ENCODE measurements at places on chromosomes 1 and 21.

DNA sequence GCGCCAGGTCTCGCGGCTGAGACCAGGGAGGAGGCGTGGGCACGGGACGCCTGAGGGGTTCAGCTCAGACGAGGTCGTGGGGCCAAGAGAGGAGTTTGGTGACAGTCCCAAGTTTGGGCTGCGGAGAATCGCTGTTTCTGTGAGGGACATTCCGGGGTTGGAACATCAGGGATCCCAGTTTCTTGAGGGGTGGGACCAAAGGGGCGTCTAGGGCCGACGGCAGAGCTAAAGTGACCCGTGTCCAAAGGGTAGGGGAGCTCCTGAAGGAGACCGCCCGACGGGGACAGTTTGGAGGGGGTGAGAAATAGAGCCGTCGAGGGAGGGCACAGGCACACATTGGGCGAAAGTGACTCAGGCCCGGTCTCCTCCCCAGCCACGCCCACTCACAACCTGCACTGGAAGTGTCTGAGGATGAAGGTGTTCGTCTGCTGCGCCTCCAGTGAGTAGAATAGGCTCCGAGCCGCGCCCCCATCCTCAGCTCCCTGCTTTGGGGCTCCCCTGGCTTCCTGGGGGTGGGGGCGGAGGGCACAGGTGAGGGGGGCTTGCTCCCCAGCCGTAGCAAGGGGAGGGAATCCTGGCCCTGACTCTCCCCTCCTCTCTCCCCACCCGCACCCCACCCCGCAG lies 7.0 kb downstream of the EFNA3 start:
- peaks cover 30% of the 10 kb centered on the region for H3K4me1 ChIP-seq
- no peak overlapping the region for H3K27ac ChIP-seq
- H3K27me3 ChIP-seq = peaks cover 18% of the 10 kb centered on the region
- DNase-seq = no peak
- H3K36me3 ChIP-seq = no peaks in the 10 kb centered on the region

DNA sequence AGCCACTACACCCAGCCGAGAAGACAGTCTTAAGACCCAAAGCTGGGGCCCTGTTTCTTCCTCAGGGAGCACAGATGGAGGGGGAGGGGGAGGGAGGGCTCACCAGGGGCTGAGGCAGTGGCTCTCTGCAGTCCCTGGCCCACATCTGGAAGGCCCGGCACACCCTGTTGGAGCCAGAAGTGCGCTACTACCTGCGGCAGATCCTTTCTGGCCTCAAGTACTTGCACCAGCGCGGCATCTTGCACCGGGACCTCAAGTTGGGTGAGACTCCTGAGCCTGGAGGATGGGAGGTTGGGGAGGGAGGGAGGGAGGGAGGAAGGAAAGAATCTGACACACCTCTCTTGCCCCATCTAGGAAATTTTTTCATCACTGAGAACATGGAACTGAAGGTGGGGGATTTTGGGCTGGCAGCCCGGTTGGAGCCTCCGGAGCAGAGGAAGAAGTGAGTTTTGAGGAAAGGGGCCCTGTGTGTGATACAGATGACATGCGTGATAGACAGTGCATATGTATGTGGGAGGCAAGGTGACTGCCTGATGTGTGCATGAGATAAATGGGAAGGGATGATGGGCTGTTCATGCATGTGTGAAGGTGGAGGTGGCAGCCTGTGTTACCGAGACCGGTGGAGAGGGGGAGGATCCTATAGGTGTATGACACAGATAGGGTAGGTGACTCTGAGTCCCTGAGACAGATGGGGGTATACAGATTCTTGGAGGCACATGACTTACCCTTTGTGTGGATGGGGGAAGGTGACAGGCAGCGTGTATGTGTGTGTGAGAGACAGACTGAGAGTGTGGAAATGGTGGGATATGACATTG lies 1.5 kb downstream of the PLK3 start:
- no peaks in the 10 kb centered on the region for H3K27me3 ChIP-seq
- peaks cover 18% of the 10 kb centered on the region for H3K4me1 ChIP-seq
- H3K36me3 ChIP-seq = peaks cover 6% of the 10 kb centered on the region

DNA sequence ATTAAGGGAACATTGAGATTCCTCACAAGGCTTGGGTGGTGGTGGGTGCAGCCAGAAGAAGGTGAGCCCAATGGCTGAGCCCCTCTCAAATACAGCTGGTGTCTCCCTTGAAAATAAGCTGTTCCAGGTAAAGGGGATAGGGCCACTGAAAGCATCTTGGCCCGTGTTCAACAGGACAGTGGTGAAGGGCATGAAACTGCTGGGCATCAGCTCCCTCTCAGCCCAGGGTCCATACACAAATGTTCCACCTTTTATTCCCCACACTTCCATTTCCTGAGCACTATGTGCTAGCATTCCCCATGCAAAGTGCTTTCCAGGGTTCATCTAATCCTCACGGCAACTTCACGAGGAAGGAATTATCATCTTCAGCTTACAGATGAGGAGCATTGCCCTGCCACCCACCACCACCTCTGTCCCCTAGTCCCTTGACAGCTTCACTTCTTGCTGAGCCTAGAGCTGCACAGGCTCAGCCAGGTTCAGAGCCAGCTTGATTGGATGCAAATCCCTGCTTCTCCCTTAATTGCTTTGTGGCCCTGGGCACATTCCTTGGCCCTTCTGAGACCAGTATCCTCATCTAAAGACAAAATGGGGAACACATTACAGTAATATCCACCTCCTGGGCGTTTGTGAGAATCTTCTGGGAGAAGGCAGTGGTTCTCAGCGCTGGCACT lies 9.6 kb downstream of the TAGLN2 start:
- H3K27ac ChIP-seq = no peak overlapping the region
- no peaks in the 10 kb centered on the region for H3K27me3 ChIP-seq
- H3K4me1 ChIP-seq = peaks cover 20% of the 10 kb centered on the region
- no peak for DNase-seq
- H3K4me3 ChIP-seq = no peak overlapping the region
- peaks cover 8% of the 10 kb centered on the region for H3K36me3 ChIP-seq

- H3K36me3 ChIP-seq = no peaks in the 10 kb centered on the region
- no peak overlapping the region for H3K4me3 ChIP-seq
- H3K4me1 ChIP-seq = no peaks in the 10 kb centered on the region
These were observed 97.2 kb downstream of the NAV1 start for GRCh38 chr1:201636097-201636496.

- no peaks in the 10 kb centered on the region for H3K36me3 ChIP-seq
- no peak overlapping the region for H3K27ac ChIP-seq
- H3K4me1 ChIP-seq = no peaks in the 10 kb centered on the region
- no peak overlapping the region for H3K4me3 ChIP-seq
- H3K27me3 ChIP-seq = no peaks in the 10 kb centered on the region
These were observed 29.2 kb upstream of the CNTN2 start for GRCh38 chr1:205013683-205014367.

DNA sequence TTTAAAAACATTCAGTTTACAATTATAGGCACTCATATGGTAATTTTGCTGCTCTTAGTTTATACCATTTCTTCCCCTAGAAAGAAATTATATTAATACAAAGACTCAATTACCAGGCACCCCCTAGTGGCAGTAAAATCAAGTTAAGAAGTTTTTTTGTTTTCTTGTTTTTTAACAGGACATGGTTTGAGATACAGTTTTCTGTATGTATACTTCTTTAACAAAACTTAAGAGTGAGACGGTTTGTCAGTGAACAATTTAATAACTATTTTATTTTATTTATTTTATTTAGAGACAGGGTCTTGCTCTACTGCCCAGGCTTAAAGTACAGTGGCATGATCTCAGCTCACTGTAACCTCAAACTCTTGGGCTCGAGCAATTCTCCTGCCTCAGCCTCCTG lies 224.6 kb downstream of the FAF1 start:
- no peak overlapping the region for H3K4me3 ChIP-seq
- no peak overlapping the region for H3K27ac ChIP-seq
- no peaks in the 10 kb centered on the region for H3K4me1 ChIP-seq
- no peak for DNase-seq
- H3K27me3 ChIP-seq = no peaks in the 10 kb centered on the region

DNA sequence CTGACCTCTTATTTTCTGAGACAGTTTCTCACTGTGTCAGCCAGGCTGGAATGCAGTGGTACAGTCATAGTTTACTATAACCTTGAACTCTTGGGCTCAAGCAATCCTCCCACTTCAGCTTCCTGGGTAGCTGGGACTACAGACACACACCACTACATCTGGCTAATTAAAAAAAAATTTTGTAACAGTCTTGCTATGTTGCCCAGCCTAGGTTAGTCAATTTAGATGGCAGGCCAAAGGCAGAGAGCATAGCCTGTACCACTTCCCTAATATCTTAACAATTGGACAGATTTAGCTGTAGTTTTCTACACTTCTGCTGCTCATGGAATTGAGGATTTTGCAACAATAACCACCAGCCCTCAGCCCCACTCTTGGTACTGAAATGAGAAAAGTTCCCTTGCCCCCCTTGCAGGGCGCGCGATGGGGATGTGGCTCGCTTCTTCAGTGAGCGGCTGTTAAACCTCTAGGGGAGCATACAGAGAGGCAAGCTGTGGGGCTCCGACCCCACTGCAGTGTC lies 34.9 kb upstream of the PTGFRN start:
- H3K36me3 ChIP-seq = no peaks in the 10 kb centered on the region
- peaks cover 14% of the 10 kb centered on the region for H3K4me1 ChIP-seq
- no peak overlapping the region for H3K27ac ChIP-seq

GRCh38 chr1:148363439-148363810 lies 119.7 kb downstream of the PPIAL4G start:
- peaks cover 8% of the 10 kb centered on the region for H3K27me3 ChIP-seq
- H3K27ac ChIP-seq = no peak overlapping the region
- no peaks in the 10 kb centered on the region for H3K36me3 ChIP-seq
- DNase-seq = no peak
- no peaks in the 10 kb centered on the region for H3K4me1 ChIP-seq
- H3K4me3 ChIP-seq = no peak overlapping the region

- no peak within 1 kb of the TSS for H3K4me3 ChIP-seq
- DNase-seq = no peak
- H3K27ac ChIP-seq = no peak within 1 kb of the TSS
- no peaks in the 10 kb centered on the region for H3K4me1 ChIP-seq
These were observed at the start of gene DSCAM for GRCh38 chr21:40846587-40847411. Gene DSCAM (minus strand): TSS chr21:40847158. CDS start chr21:40846661, 497 bp downstream.

GRCh38 chr1:35477870-35478269 lies 79.3 kb downstream of the KIAA0319L start:
- no peak for DNase-seq
- H3K36me3 ChIP-seq = peaks cover 22% of the 10 kb centered on the region
- H3K27ac ChIP-seq = no peak overlapping the region
- no peaks in the 10 kb centered on the region for H3K4me1 ChIP-seq
- no peaks in the 10 kb centered on the region for H3K27me3 ChIP-seq

DNA sequence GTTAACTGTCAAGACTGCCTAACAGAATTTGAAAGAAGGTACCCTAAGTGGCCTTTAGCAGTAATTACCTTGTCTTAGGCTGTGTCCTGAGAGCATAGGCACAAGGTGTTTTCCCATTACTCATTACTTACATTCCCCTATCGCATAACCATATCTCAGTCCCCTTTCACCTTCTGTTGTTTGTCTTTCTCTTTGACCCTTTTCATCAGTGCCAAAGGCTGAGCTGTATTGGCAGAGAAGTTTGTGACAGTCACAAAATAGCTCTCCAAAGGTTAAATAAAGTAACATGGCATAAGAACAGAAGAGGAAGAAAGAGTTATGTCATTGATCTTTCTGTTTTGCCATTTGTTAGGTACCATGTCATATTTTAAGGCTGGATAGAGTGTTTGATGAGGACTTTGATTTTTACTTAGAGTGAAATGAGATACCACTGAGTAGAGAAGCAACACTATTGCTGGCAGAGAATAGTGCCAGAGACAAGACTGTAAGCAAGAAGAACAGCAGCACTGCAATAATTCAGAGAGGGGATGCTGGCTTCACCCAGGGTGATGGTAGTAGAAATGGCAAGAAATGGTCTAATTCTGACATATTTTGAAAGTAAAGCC lies 497.8 kb downstream of the TTLL7 start:
- peak overlapping the region; percentile 4 for H3K4me3 ChIP-seq
- H3K36me3 ChIP-seq = no peaks in the 10 kb centered on the region
- peak; percentile 84 for DNase-seq
- H3K27me3 ChIP-seq = no peaks in the 10 kb centered on the region

DNA sequence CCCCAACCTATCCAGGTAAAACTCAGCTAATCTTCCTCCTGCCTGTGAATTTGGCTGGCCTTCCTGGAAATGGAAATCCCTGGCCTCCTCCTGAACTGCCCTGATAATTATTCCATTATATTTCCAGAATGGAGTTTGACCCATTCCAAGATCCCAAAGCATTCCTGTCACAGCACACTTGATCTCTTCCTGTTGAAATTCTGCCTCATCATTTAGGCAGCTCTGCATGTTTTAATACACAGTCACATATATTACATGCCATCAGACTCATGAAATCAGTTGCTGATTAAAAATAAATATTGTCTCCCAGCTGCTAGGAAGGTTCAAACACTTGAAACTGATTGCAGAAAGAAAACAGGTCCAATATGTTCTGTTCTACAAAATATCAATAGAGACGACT lies 148.2 kb upstream of the PALMD start:
- H3K27me3 ChIP-seq = no peaks in the 10 kb centered on the region
- no peak for DNase-seq
- no peak overlapping the region for H3K27ac ChIP-seq
- no peak overlapping the region for H3K4me3 ChIP-seq
- H3K36me3 ChIP-seq = no peaks in the 10 kb centered on the region

DNA sequence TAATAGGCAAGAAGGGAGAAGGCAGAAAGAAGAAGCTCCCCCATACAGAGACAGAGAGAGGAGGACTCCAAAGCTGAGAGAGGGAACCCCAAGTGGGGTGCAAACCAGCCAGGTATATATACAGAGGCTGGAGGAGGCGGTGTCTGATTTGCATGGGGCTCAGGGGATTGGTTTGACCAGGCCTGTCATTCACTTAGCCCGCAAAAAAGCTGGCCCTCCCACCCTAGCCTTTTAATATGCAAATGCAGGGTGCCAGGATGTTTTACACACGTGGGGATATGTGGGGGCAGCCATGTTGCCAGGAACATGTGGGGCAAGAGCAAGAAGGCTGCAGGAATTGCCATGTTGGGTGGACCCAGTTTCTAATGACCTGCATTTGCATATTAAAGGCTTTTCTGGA lies 37.0 kb upstream of the TENT5B start:
- H3K4me1 ChIP-seq = peaks cover 5% of the 10 kb centered on the region
- no peaks in the 10 kb centered on the region for H3K27me3 ChIP-seq
- H3K27ac ChIP-seq = no peak overlapping the region
- no peak for DNase-seq

DNA sequence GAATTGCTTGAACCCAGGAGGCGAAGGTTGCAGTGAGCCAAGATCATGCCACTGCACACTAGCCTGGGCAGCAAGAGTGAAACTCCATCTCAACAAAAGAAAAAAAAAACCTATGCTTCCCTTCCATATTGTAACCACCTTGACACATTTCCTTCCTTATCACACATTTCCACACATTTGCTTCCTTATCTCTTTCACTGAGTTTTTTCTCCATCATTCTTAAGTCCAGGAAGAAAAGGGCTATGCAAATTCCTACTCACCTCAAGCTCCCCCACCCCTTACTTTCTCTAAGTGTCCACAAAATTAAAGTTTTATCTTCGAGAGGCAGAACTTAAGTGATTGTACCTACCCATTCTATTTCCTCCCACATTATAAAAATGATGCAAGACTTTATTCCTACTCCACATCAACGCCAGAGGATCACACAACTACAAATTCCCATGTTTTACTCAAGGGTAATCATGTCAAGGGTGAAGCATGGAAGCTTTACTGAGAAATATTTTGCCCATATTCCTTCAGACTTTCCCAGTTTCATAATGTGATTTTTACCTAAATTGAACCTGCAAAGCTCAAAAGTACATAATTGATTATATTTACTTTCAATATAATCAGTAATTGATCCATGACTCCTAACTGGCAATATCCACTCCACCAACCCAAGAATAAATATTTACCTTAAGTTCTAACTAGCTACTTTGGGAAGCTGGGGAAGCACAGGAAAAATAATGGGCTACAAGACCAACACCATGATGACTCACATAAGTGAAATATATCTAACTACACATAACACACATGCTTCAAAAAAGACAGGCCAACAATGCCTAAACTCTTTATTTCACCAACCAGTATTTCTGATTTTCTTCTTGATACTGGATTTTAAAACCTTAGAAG lies 9.3 kb downstream of the WDR77 start:
- no peak overlapping the region for H3K27ac ChIP-seq
- H3K4me3 ChIP-seq = no peak overlapping the region
- peaks cover 7% of the 10 kb centered on the region for H3K4me1 ChIP-seq
- H3K27me3 ChIP-seq = no peaks in the 10 kb centered on the region

Data from GM12878 (cell line).